ENCODE measurements at places on chromosomes 3 and 15.
A peak's percentile ranks its signal among the peaks of the same experiment; 100 is the strongest.

GRCh38 chr3:196159952-196160804, 51.0 kb downstream of the ZDHHC19 start:
- DNase-seq, result peak; percentile 19

GRCh38 chr3:71160785-71161546, 422.6 kb downstream of the FOXP1 start:
- no peak for DNase-seq

GRCh38 chr3:37093481-37093880, 80.9 kb downstream of the LRRFIP2 start:
- DNase-seq, result no peak

DNA sequence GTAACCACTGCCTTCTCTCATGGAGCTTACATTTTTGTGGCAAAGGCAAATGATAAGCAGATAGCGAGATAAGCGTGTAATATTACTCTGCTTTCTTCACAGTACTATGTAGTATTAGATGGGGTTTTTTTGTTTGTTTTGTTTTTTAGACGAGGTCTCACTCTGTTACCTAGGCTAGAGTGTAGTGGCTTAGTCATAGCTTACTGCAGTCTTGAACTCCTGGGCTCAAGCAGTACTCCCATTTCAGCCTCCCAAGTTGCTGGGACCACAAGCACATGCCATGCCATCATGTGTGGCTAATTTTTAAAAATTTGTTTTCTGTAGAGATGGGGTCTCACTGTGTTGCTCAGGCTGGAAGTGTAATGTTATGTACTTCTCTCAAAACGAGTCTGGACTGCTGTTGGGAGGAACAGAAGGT, 22.9 kb downstream of the MBNL1 start:
- no peak for DNase-seq

GRCh38 chr3:71580636-71581456, 2.7 kb downstream of the FOXP1 start:
- no peak for DNase-seq

DNA sequence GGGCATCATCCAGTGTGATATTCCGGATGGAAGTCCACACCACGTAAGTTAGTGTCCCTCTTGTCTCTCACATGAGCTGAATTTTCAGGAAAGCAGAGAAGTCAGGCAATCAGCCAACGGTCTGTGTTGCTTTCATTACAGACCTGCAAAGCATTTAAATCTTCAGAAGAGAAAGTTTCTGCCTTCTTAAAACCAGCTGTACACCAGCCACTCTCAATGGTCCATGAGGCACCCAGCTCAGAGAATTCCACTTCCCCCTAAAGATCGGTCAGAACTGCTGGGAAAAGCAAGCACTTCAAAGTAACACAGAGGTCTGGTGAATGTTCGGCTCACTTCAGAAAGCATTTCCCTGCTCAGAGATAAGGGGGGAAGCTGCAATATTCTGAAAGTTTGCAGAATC, 903.7 kb downstream of the EPHA3 start:
- DNase-seq, result no peak

- no peak for DNase-seq
Measured at GRCh38 chr15:30990036-30990435, 1.4 kb downstream of the MTMR10 start.

GRCh38 chr3:186362537-186362842, 456 bp upstream of the DGKG start:
- DNase-seq, result no peak

GRCh38 chr3:36379872-36380220, 458 bp upstream of the STAC start:
- DNase-seq, result no peak

DNA sequence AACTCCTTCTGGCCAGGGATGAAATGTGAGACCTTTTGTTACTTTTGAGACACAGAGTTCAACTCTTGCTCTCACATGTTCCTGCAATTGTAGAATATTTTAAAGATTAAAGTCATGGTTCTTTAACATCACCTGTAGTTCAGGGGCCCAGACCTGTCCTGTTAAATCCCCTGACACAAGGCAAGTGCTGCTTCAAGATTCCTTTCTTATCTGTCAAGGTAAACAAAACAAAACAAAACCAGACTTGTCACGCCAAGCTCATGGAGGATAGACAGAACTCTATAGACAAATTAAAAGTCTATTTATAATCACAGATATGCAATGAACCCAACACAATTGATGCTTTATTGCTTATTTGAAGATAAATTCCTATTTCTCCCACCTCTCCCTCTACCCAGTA, 48.6 kb upstream of the NEDD4 start:
- no peak for DNase-seq

GRCh38 chr3:155010416-155010815, 69.7 kb upstream of the MME start:
- DNase-seq, result no peak

DNA sequence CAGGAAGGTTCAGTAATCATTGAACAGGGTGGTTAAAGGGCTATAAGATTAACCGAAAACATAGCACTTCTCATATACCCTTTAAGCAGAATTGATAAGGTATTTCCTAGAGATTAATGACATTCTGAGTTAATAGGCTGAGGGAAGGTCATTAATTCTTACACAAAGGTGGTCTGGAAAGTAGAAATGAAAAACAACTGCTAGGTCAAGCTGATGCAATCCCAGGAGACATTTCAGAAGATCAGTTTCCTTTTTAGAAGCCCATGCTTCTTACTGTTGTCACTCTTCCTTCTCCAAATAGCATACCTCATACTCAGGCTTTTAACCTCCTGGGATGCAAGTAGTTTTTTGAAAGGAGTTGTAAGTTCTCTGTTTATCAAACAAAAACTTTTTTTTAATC, 8.8 kb downstream of the FILIP1L start:
- DNase-seq, result no peak

- DNase-seq, result no peak
Measured at GRCh38 chr3:127654374-127654773, 18.4 kb upstream of the ABTB1 start.

GRCh38 chr15:52438047-52438446, 90.6 kb downstream of the MYO5A start:
- no peak for DNase-seq

GRCh38 chr3:193621127-193621526, 28.1 kb downstream of the OPA1 start:
- no peak for DNase-seq

DNA sequence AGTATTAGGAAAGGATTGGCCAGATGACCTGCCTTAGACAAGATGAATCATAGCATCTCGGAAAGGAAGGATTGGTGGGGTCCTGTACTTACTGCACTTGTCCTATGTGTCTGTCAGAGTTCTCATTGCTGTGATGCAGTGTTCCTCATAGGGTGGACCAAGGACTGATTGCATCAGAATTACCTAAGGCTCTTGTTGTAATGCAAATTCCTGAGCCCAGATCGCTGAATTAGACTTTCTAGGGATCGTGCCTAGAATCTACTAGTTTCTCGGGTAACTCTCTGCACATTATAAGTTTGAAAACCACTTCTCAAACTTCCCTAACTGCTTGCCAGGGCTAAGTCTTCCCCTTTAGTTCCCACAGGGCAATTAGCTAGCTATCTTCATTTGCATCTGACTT, 74.9 kb upstream of the SKOR1 start:
- no peak for DNase-seq

- DNase-seq, result peak; percentile 25
Measured at GRCh38 chr3:158532099-158532734, 38.8 kb upstream of the MLF1 start.

GRCh38 chr3:79960594-79960993, 192.8 kb upstream of the ROBO1 start:
- DNase-seq, result no peak

DNA sequence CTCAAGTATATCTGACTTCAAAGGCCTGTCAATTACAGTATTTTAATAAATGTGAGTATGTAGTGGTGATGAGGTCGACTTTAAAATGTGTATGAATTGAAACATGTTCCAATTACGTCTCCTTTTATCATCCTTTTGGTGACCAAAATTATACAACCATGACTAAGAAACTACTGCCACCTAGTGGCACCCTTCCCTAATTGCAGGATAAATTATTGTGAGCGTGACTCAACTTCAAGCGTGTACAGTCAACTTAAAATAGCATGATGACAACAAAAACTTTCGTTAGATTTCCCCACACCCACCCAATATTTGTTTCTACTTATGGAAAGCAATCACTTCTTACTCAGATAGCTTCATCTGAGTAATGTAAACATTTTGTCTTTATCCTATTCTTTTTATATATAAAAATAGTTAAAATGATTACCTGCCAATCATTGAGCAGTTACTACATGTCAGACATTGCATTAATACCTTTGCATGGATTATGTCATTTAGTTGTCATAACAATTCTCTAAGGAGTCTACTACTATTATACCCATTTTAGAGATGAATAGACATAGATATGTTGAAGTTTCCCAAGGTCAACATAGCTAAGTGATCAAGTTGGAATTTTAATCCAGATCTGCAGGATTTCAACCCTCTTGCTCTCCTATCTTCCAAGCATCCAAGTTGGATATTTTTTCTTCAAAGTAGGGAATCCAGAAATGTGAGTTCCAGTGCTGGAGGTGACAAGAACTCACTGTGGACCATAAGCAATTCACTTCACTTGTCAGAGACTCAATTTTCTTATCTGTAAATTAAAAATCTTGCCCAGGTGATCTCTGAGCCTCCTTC, 106.0 kb downstream of the MEX3B start:
- DNase-seq, result no peak

GRCh38 chr3:175879417-175879816, 1020.3 kb downstream of the NAALADL2 start:
- DNase-seq, result no peak

GRCh38 chr3:134618478-134619300, 32.1 kb downstream of the KY start:
- no peak for DNase-seq

GRCh38 chr15:41543521-41543870, 561 bp downstream of the RPAP1 start:
- DNase-seq, result no peak

DNA sequence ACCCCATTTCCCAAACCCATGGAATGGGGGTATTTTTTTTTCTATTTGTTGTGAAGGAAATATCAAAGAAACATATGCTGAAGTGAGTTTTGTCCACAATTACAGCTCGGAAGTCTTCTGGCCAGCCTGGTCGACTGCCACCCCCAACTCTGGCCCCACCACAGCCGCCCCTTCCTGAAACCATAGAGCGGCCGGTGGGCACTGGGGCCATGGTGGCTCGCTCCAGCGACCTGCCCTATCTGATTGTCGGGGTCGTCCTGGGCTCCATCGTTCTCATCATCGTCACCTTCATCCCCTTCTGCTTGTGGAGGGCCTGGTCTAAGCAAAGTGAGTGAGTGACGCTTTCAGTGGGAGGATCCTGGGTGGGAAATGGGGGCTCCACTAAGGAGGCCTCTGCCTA, 71.9 kb downstream of the BOC start:
- DNase-seq, result no peak

- no peak for DNase-seq
Measured at GRCh38 chr3:195808741-195809290, 2.9 kb downstream of the MUC4 start.

GRCh38 chr3:125632597-125632996, 37.3 kb upstream of the OSBPL11 start:
- DNase-seq, result no peak

GRCh38 chr3:99825004-99825640, 7.5 kb downstream of the CMSS1 start:
- no peak for DNase-seq

- DNase-seq, result no peak
Measured at GRCh38 chr3:179147514-179147872, 664 bp upstream of the PIK3CA start.

DNA sequence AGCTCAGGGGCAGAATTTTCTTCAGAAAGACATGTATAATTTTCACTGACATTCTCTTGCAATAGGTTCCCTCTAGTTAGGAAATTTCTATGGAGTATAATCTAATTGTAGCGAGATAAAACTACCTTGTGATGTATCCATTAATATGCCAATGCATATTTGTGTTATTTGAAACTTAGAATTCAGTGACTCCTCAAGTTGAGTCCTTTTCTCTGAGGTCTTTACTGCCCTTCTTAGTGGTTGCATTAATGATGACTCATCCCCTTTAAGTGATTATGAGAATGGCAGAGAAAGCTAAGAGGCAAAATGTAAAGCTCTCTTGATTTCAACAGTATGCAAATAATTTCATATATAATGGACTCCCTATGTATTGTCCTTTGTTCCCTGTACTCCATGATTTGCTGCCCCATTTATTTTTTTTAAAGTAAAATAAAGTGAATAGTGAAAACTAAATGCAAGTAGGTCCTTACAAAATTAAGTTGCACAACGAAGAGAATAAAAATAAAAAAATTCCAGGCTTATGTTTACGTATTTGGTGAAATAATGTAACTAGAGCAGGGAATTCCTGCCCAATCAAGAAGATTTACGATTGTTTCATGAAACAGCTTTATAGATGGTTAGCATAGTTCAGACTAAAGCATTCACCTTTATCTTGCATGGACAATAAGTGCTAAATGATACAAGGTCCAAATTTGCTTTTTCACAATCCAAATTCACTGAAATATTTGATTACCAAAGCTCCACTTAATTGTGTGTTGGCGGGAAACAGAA, 78.1 kb downstream of the ZPLD1 start:
- no peak for DNase-seq

DNA sequence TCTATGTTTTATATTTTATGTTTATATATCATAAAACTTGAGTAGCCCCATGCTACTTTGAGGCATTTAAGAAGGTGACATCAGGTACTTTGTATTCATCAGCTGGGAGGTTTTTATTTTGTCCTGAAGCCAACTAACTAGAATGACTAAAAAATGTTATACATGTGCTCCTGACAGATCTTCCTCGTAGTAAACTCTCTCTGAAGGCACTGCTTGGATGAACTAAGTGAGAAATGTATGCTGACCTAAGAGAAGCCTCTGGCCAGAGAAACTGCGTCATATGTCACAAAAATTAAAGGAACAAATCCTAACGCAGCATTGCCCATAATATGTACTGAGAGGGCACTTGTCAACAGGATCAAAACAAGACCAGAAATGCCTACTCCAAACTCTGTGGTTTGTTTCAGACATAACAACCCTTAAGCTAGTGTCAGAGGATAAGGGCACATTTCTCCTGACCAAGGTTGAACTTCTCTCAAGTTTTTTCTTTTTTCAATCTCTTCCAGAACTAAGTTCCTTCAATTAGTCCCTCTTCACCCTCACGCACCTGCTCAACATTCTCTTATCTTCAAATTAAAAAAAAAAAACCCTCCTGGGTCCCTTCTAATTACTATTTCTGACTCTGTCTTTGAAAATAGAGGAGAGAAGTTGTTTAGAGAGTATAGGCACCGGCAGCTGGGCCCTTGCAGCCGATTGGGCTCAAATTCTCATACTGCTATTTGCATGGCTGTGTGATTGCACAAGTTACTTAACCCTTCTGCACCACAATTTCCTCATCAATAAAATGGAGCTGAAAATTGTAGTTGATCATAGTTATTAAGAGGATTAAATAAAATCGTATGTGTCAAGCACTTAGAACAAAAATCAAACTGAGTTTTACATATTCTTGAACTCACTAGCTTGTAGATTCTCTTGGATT, 159.0 kb downstream of the FRMD5 start:
- DNase-seq, result no peak

- DNase-seq, result no peak
Measured at GRCh38 chr3:136149667-136150066, 46.5 kb downstream of the MSL2 start.

DNA sequence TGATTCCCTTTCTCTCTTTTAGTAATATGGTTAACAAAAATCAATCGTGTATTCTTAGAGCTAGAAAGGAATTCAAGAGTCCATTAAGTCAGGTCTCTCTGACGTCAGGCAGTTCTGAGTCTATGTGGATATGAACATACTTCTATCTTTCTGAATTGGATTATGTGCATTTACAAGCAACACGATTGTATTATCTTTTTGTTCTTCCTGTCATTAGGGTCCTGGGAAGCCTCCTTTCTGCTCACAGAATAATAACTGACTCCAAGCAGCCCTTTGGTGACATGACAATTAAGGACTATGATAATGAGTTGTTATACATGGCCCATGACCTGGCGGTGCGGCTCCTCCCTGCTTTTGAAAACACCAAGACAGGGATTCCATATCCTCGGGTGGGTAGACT, 14.0 kb downstream of the EDEM1 start:
- no peak for DNase-seq
